ENCODE measurements at places on chromosomes 16 and 17. TPM values are rescaled to one million over a fixed set of nuclear protein-coding genes. Genes with fewer than 3 reads are reported as not detected.

- H3K4me1 ChIP-seq = no peaks in the 10 kb centered on the region
- H3K36me3 ChIP-seq = no peaks in the 10 kb centered on the region
- no peaks in the 10 kb centered on the region for H3K27me3 ChIP-seq
- DNase-seq = no peak
These were observed 77.1 kb downstream of the STX8 start for GRCh38 chr17:9498490-9498889.

P2RX1 gene
- total RNA-seq = 0.13 TPM

GUCY2D gene
- not detected for total RNA-seq

PERCC1 gene
- 0.33 TPM for total RNA-seq

PIGW gene
- 42.2 TPM for total RNA-seq
